ENCODE measurements at places on chromosomes 7 and 10. TPM values are rescaled to one million over a fixed set of nuclear protein-coding genes. Genes with fewer than 3 reads are reported as not detected.

MYL7 gene
- total RNA-seq: not detected

GRM8 gene
- not detected for total RNA-seq

ZNF107 gene
- 0.92 TPM for total RNA-seq

R3HCC1L gene
- total RNA-seq: 7.1 TPM

ATOH7 gene
- not detected for total RNA-seq

LRRC61 gene
- not detected for total RNA-seq

SLC18A3 gene
- total RNA-seq: not detected

WNT2 gene
- not detected for total RNA-seq

FAM149B1 gene
- 7.4 TPM for total RNA-seq

CRHR2 gene
- not detected for total RNA-seq

ZP3 gene
- total RNA-seq: 0.44 TPM

TAS2R5 gene
- total RNA-seq: not detected

NPVF gene
- not detected for total RNA-seq

EVX1 gene
- total RNA-seq: not detected

Data from MG63 (cell line).